A673 (cell line): ENCODE measurements at places on chromosomes 1 and 21. TPM values are rescaled to one million over a fixed set of nuclear protein-coding genes. Genes with fewer than 3 reads are reported as not detected.

DNA sequence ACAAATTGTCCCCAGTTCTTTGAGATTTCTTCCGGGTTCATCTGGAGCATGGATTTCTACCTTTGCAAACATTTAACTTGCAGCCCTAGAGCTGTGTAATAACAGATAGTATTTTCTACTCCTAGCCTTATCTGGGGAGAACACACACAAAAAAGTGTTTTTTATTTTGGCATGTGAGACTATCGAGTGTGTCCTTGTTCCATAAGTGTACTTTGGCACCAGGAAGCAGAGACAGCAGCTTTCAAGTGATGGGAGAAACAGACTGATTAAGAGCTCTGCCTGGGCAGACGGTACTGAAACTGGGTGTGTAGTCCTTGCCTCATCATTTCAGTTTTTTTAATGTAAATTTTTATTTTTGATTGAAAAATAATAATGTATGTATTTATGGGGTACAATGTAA lies 297.4 kb downstream of the ST6GALNAC3 start:
- no peak overlapping the region for H3K4me3 ChIP-seq
- no peaks in the 10 kb centered on the region for H3K27me3 ChIP-seq
- no peaks in the 10 kb centered on the region for H3K36me3 ChIP-seq
- no peak for DNase-seq
- no peak overlapping the region for H3K27ac ChIP-seq

DNA sequence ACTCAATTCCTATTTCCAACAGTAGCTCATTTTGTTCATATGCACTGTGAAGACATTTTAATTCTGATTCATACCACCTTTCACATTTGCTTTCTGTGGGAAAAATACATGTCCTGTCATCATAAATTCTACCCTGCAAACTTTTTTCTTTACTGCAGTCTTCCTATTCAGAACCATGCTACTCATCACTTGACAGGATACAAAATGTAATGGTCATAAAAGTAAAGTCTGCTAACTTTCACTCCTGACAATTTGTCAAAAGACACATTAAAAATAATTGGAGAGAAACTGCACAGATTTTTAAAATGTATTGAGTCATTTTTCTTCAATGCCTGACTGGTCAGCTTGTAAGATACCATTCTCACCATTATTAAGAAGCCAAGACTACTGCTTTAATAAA lies 1817.1 kb downstream of the BRINP3 start:
- no peak for DNase-seq
- no peaks in the 10 kb centered on the region for H3K4me1 ChIP-seq
- H3K36me3 ChIP-seq = no peaks in the 10 kb centered on the region
- no peak overlapping the region for H3K4me3 ChIP-seq
- no peak overlapping the region for H3K27ac ChIP-seq
- no peaks in the 10 kb centered on the region for H3K27me3 ChIP-seq

The MAP10 gene
- total RNA-seq = 4.8 and 5.0 TPM in 2 replicates

DNA sequence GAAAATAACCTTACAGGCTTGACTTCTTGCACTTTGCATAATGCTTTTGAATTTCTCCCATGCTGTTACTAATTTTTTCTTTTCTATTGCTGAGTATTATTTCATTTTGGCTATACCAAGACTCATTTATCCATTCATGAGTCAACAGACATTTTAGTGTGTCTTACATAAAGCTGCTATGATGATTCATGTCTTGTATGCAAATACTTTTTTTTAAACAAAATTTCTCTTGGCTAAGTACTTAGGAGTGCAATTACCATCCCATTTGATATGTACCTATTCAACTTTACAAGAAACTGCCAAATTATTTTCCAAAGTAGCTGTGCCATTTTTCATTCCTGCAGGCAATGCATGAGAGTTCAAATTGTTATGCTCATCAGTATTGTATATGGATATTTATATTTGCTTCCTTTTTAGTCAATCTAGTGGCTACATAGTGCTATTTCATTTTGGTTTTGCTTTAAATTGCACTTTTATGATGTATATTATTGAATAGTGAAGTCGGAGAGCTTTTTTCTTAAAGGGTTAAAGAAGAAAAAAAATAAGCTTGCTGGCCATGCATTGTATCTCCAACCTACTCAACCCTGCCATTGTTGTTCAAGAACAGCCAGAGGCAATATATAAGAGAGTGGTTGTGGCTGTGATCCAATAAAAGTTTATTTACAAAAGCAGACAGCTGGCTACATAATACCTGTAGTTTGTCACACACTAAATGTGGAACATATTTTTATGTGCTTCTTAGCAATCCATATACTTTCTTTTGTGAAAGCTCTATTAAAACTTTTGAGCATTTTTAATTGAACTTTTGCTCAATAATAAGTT lies 862.8 kb downstream of the KCNT2 start:
- H3K4me3 ChIP-seq = no peak overlapping the region
- no peaks in the 10 kb centered on the region for H3K27me3 ChIP-seq
- no peaks in the 10 kb centered on the region for H3K36me3 ChIP-seq
- no peaks in the 10 kb centered on the region for H3K4me1 ChIP-seq
- no peak overlapping the region for H3K27ac ChIP-seq

The APCS gene
- total RNA-seq = not detected in 2 replicates

GRCh38 chr1:21783679-21784603 lies 992 bp upstream of the USP48 start:
- peaks cover 4% of the 10 kb centered on the region for H3K4me1 ChIP-seq
- no peak for DNase-seq
- no peaks in the 10 kb centered on the region for H3K27me3 ChIP-seq
- no peaks in the 10 kb centered on the region for H3K36me3 ChIP-seq
- H3K27ac ChIP-seq = peak overlapping the region; percentile 100

The ERMAP gene
- 3.0 and 3.5 TPM in 2 replicates for total RNA-seq

- H3K4me3 ChIP-seq = no peak overlapping the region
- no peak overlapping the region for H3K27ac ChIP-seq
- DNase-seq = no peak
- H3K27me3 ChIP-seq = peaks cover 9% of the 10 kb centered on the region
These were observed 6.3 kb downstream of the ZBTB8B start for GRCh38 chr1:32470991-32471694.

The NTNG1 gene
- 91.5 and 93.8 TPM in 2 replicates for total RNA-seq

GRCh38 chr1:235532360-235532759 lies 28.1 kb upstream of the B3GALNT2 start:
- H3K36me3 ChIP-seq = no peaks in the 10 kb centered on the region
- H3K27me3 ChIP-seq = no peaks in the 10 kb centered on the region

DNA sequence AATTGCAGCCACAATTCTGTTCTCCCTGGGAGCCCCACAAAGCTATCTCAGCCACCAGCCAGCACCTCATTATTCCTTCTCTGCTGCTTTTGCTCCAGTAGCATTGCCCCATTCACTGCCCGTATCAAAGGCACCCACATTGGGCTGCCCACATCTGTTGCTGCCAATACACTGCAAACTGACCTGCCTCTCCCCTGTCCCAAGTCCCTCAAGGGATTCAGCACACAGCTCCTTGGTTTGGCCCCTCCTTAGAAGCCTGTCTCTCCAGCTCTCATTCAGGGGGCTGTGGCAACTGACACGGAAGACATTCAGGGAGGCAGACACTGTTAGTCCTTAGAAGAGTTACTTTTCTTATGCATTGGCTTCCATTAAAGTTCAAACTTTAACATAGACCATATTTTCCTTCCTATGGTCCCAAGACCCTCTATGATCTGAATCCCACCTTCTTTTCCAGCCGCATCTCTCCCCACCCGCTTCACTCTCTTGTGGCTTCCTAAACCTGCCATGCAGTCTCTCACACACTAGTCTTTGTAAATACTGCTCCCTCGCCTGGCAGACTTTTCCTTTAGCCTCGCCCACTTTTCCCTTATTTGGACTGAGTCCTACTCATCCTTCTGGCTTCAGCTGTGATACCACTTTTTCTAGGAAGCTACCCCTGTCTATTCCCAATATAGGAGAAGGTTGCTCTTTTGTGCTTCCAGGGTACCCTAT lies 19.3 kb upstream of the KLHDC8A start:
- no peaks in the 10 kb centered on the region for H3K27me3 ChIP-seq
- no peak overlapping the region for H3K4me3 ChIP-seq
- H3K27ac ChIP-seq = no peak overlapping the region
- peak; percentile 68 for DNase-seq
- H3K4me1 ChIP-seq = peaks cover 9% of the 10 kb centered on the region

GRCh38 chr1:186404454-186405051 lies 28.9 kb downstream of the ODR4 start:
- H3K4me3 ChIP-seq = no peak overlapping the region
- H3K27ac ChIP-seq = no peak overlapping the region
- peak; percentile 90 for DNase-seq
- peaks cover 6% of the 10 kb centered on the region for H3K4me1 ChIP-seq

The FAM72D gene
- total RNA-seq = 8.6 and 11.9 TPM in 2 replicates

The TIAM1 gene
- 9.6 and 14.3 TPM in 2 replicates for total RNA-seq

The KCNT2 gene
- total RNA-seq = 1.2 and 1.6 TPM in 2 replicates

DNA sequence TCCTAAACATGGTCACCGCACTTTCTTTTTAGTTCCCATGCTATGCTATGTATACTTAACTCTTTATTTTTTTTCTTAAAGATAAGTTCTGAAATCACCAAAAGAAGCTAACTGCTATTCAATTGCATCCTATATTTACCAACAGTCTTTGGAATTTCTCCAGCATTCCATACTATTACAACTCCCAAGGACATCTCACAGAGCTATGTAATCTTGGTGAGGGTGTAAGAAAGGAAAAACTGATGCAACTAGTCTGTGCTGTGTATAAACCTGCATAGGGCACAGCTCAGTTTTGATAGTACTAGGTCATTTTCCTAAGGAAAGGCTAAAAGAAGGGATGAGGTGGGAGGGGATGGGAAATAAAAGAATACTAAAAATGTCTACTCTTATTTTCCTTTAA lies 78.0 kb downstream of the PTPN14 start:
- peaks cover 80% of the 10 kb centered on the region for H3K4me1 ChIP-seq
- peak overlapping the region; percentile 39 for H3K27ac ChIP-seq
- no peaks in the 10 kb centered on the region for H3K27me3 ChIP-seq
- no peak for DNase-seq
- H3K4me3 ChIP-seq = no peak overlapping the region

The VASH2 gene
- total RNA-seq = 2.7 and 4.3 TPM in 2 replicates

The SH2D5 gene
- total RNA-seq = 1.1 and 1.9 TPM in 2 replicates

The KCND3 gene
- total RNA-seq = not detected in 2 replicates

DNA sequence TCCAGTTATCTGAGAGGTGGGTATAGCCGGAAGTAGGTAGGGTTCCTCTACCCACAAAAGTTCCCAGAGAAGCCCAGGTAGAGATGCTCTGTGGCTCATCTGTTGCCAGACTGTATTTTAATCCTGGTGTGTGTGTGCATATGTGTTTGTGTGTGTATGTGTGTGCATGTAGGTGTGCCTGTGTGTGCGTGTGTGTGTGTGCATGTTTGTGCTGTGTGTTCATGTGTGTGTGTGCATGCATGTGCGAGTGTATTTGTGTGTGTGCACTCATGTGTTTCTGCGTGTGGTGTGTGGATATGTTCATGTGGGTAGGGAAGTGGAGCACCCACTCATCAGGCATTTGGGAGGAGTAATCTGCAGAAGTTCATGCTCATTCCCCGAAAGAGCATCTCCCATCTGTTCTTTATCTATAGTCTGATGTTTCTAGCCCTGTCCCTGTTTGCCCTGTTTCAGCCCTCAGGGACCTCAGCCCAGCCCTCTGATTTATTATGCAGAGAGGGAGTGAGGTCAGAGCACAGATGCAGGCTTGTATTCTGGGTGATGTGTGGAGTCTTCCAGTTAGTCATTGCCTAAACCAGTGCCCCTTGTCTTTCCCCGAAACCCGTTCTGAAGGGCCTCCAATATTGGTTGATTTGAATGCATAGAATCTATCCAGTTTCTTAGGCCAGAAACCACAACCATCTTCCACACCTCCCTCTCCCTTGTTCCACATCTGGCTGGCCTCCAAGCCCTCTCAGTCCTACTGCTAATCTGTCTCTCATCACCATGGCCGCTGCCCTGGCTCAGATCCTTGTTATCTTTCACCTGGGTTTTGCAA lies 69.1 kb downstream of the DISC1 start:
- H3K4me3 ChIP-seq = no peak overlapping the region
- no peaks in the 10 kb centered on the region for H3K36me3 ChIP-seq
- no peak for DNase-seq

GRCh38 chr1:214404571-214405213 lies 123.7 kb downstream of the SMYD2 start:
- H3K4me1 ChIP-seq = peaks cover 88% of the 10 kb centered on the region
- no peaks in the 10 kb centered on the region for H3K27me3 ChIP-seq
- peak overlapping the region; percentile 95 for H3K27ac ChIP-seq
- peaks cover 19% of the 10 kb centered on the region for H3K36me3 ChIP-seq
- DNase-seq = peak; percentile 86

The SLC44A5 gene
- 0.80 and 1.2 TPM in 2 replicates for total RNA-seq

DNA sequence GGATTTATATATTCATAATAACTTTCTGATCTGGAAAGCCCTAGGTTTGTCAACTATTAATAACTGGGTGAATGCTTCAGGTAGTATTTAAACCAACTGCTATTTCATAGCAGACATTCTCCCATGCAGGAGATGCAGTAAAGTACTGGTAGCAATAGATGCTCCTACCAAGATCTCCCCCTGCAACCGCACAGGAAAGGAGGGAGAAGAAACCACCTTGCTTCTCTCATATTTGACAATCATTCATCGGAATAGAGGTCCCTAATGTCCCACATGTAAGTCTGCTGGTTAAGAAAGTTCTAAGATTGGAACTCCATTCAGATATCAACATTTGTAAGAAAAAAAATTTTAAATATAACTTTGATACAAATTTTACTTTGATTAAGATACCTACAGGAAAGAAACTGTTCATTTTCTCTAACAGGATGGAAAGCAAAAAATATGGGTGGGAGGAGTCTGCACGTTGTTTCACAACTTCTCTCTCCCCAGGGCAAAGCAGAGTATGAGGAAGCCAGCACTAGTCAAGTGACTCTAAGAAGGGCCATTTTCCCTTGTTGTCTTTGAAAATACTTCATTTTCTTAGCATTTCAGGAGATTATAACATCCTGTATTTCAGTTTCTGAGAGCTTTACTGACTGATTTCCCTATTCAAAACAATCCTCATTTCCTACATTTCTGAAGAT lies at the start of gene PYHIN1:
Gene PYHIN1 (plus strand): TSS at position 498 of the 683 bp plus-strand sequence. CDS start 5,359 bp downstream, outside the sequence.
- no peaks in the 10 kb centered on the region for H3K4me1 ChIP-seq
- no peak within 1 kb of the TSS for H3K27ac ChIP-seq
- H3K36me3 ChIP-seq = no peaks in the 10 kb centered on the region
- DNase-seq = no peak

The NBPF14 gene
- total RNA-seq = 22.0 and 22.3 TPM in 2 replicates

DNA sequence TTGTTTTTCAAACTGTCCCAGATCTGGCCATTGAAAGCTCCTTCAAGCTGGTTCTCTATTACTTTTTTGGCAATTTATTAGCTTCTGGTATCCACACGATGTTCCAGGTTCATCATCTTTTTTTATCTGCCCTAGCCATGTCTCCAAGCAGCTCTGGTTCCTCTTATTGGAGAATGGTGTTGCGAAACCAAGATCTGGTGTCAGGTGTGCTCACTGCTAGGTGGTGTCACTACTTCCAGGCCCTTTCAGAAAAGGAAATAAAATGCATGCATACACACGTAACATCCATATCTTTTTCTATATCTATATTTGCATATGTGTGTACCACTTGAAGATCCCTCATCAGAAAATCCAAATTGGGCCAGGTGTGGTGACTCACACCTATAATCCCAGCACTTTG lies 53.3 kb downstream of the GATAD2B start:
- H3K27me3 ChIP-seq = no peaks in the 10 kb centered on the region
- H3K36me3 ChIP-seq = no peaks in the 10 kb centered on the region
- H3K4me1 ChIP-seq = peaks cover 13% of the 10 kb centered on the region
- no peak overlapping the region for H3K27ac ChIP-seq

GRCh38 chr1:161216945-161217712 lies 2.0 kb downstream of the FCER1G start:
- no peak for DNase-seq
- H3K27me3 ChIP-seq = no peaks in the 10 kb centered on the region
- H3K4me1 ChIP-seq = no peaks in the 10 kb centered on the region
- H3K36me3 ChIP-seq = peaks cover 30% of the 10 kb centered on the region
- no peak overlapping the region for H3K27ac ChIP-seq
